H4 (cell line): ENCODE measurements at places on chromosomes 11 and 22. TPM values are rescaled to one million over a fixed set of nuclear protein-coding genes. Genes with fewer than 3 reads are reported as not detected.

Gene APOA4
- total RNA-seq = not detected in 2 replicates

GRCh38 chr11:111416231-111416960, 37.3 kb upstream of the POU2AF1 start:
- no peak for DNase-seq

- DNase-seq = no peak
Measured at GRCh38 chr22:29901354-29901753, 18.4 kb downstream of the MTMR3 start.

- no peak for DNase-seq
Measured at GRCh38 chr11:82118946-82119345, 614.7 kb downstream of the FAM181B start.
